ENCODE measurements at places on chromosomes 2 and 18.

DNA sequence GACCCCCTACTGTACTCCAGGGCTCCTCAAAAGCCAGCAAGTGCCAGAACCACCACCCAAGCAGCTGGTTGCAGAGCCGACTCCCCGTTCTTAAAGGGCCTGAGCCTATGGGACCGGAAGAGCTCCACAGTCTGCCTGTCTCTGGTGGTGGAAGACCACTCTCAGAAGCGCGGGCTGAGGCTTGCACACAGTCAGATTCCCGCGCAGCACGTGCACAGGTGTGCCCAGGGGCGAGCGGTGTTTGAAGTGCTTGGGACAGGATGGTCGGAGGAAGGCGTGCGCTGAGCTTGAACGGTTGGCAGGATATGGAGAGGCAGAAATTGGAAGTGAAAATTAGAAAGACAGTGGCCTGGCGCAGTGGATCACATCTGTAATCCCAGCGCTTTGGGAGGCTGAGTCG lies 64.8 kb downstream of the CYP26B1 start:
- no peak for DNase-seq

DNA sequence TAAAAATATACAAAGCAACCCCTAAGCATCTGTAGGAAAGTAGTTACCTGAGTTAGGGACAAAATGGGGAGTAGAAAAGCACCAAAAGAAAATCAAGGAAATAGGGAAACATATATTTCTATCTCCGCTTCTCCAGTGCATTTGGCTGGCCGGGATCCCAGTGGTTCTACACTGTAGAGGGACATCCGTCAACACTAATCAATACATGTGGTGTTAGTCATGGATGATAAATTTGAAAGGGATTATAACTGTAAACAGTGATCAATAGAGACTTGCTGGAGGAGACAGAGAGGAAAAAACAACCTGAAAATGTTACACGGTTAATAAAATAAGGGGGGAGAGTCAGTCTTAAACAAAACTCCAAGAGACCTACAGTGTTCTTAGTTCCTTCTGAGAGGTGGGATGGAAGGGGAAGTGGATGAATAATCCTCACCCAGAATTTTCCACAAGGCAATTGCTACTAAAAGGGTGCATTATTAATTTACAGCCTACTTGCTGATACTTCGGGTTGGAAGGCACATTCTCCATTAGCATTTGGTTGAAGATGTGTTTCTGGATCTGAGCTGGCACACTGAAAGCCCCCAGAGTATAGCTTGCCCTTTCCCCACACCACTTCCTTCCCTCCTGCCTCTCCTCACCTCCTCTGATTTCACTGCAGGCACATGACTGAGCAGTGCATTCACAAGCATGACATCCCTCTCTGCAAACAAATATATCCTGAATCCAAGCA lies 530.0 kb downstream of the BCL11A start:
- DNase-seq: no peak

DNA sequence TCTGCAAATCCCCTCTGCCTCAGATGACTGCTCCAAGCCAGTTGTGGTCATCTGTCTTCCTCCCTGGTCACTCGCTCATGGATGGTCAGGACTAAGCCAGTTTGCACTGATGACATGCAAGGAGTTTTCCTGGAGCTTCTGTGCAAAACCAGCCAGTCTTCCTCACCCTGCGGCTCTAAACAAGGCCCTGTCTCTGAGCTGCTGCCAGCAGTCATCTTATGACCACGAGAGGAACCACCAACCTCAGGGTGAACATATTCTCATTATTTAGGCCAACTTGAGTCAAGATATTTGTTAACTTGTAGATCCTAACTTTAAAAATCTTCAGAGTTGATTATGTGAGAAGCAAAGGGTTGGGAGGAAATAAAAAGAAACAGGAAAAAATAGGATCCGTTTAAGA lies 119.9 kb upstream of the CAB39 start:
- no peak for DNase-seq

DNA sequence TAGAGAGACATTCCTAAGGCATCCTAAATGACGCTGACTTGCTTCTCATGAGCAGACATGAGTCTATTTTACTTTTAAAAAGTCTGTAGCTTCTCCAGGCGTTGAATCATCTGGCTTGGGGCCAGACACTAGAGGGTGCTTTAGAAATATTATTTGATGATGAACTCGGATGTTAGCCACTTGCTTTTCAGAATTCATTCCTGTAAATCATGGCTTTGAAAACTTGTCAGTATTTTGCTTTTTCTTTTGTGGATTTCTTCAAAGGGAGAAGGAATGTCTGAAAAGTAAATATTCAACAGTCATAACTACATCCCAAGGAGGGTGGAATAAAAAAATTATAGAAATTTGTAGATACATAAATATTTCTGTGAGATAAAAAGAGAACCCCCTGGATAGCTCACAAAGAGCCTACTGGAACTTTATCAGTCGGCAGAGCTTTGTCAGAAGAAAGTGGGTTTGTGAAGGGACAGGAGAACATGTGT lies 370.8 kb downstream of the OSR1 start:
- peak; percentile 69 for DNase-seq

DNA sequence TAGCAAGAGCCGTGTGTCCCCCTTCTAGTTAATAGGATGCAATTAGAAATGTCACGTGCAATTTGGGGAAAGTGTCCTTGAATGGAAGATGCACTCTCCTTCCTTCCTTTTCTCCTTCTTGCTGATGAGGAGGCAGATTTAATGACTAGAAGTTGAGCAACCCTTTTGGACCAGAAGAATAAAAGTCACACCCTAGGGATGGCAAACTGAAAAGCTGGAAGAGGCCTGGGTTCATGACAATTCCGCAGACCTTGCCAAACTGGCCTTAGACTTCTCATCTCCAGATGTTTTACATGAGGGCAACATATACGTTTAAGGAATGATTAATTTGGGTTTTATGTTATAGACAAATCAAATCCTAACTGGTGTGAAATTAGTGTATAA lies 38.6 kb upstream of the NCOA1 start:
- peak; percentile 26 for DNase-seq

GRCh38 chr2:136024616-136025015 lies 39.2 kb upstream of the DARS1 start:
- DNase-seq: no peak

DNA sequence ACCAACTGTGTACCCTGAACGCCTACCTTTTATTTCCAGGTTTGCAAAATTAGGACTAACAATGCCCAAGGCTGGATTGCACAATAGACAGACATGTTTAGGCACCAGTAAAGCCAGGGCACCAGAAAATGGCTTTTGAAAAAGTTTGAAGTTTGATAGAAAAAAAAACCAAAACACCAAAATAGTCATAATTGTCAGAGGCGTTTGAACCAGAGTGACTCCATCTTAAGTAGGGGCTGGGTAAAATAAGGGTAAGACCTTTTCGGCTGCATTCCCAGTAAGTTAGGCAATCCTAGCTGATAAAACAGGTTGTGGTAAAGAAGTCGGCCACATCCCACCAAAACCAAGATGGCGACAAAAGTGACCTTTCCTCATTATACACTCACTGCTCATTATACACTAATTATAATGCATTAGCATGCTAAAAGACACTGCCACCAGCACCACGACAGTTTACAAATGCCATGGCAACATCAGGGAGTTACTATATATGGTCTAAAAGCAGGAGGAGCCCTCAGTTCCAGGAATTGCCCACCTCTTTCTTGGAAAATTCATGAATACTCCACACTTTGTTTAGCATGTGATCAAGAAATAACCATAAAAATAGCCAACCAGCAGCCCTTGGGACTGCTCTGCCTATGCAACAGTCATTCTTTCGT lies 105.1 kb upstream of the MSH2 start:
- no peak for DNase-seq

- no peak for DNase-seq
These were observed 58.4 kb downstream of the KCTD18 start for GRCh38 chr2:200451511-200451910.

DNA sequence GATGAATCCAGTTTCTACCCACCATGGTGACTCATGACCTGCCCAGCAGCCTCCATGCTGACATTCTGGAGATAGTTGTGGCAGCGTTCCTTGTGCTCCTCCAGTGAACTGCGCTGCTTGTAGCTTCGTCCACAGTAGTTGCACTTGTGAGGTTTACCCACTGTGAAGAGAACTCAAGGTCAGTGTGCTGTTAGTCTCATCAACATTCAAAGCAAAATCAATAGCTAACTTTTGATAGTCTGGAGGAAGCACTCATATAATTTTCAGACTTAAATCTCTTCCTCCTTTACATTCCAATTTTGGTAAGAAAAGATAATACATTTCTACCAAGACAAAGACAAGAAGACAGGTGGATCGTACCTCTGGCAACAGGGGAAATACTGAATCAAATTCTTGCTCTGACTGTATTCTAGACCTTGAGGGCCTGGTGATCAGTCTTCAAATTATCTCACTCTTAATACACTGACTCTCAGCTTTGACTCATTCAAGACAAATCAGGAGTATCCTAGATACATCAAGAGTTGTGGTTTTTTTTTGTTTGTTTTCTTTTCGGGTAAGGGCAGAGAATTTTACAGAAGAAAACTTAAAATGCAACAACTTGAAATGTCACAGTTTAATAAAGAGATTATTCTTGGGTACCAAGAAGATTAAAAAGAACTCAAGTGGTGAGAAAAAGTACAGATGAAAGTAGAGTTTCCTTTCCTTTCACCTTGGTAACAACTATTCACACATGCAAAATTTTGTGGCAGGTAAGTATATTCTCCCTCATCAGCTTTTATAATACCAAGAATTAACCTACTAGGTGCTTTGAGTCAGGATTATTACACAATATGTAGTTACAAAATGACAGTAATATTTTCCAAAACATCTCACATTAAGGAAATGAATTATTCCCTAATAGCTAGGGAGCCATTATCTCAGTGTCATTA lies 129.2 kb downstream of the IKZF2 start:
- DNase-seq: no peak

- DNase-seq: no peak
These were observed 64.3 kb upstream of the MAP4K3 start for GRCh38 chr2:39501412-39501811.

- DNase-seq: no peak
These were observed 266.5 kb downstream of the PTGR3 start for GRCh38 chr18:74942319-74942910.

GRCh38 chr2:86482034-86482433 lies 40.9 kb downstream of the KDM3A start:
- DNase-seq: no peak

- DNase-seq: no peak
These were observed 246.4 kb upstream of the BOD1L2 start for GRCh38 chr18:56900195-56901094.

DNA sequence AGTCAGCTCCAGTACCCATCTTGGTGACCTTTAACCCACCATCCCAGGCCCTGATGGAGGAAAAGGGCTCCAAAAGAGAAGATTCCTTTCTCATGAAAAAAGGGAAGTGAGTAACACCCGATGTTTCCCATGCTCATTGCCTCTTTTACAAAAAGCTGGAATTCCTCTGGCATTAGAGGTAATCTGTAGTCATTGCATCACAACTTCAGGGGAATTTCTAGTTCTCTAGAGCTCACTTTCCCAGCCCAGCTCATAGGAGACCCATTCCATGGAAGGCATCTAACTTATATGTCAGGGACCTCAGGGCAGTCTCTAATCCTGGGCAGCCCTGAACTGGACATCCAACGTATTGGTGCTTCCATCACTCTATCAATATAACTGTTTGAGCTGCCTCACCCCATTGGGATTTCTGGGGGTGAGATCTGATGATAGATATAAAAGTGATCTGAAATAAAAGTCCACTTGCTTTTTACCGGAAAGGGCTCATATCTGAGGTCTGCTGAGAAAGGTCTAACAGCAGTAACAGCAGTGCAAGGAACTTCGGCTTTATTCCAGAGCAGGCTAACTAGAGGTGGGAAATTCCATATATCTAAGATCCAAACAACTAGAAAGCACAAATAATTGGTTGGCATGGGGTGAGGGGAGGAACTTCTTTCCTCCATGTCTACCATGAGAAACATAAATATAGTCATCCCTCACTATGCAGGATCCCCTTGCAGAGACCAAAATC lies 106.1 kb downstream of the ETAA1 start:
- DNase-seq: no peak

- DNase-seq: no peak
These were observed 11.8 kb downstream of the ARHGAP15 start for GRCh38 chr2:143140864-143141661.

- no peak for DNase-seq
These were observed 411.6 kb upstream of the TCF4 start for GRCh38 chr18:55999641-56000040.

DNA sequence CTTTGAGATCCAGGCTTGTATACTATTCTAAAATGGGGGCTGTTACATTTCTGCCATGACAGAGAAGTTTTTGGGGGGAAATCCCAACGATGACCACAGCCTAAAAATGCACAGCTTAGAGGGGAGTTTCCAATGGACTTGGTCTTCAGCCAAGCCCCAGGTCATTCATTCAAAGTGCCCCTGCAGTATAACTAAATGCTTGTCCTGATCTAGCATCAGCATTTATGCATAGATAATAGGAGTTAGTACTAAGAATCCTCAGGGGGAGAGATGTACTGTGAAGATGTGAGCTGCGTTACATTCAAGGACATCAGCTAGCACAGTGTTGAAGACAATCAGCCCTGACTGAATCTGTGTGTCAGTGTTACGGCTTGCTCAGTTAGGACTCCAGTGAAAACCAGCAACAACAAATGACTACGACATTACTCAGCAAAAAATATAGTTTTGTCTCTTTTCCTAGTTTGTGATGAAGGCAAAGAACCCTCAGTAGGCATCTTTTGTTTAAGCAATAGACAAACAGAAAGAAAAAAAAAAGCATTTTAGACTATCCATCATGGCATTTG lies 160.9 kb downstream of the ZEB2 start:
- no peak for DNase-seq

DNA sequence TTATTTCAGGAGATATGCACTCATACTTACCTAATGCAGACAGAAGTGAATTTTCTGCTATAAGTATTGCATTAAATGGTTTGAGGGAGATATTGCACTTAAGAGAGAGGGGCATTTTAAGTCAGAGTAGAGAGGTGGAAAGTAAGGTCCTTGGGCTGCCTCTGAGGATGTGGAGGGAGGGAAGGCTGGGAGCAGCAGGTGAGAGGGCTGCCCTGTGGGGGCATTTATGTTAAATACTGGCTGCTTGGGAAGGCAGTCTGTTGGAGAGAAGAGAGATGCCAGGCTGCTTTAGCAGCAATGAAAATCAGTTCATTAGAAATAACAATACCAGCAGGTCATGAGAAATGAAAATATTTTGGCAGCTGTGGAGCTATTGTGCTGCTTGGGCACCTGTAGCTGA lies 576.2 kb upstream of the HS6ST1 start:
- DNase-seq: no peak

DNA sequence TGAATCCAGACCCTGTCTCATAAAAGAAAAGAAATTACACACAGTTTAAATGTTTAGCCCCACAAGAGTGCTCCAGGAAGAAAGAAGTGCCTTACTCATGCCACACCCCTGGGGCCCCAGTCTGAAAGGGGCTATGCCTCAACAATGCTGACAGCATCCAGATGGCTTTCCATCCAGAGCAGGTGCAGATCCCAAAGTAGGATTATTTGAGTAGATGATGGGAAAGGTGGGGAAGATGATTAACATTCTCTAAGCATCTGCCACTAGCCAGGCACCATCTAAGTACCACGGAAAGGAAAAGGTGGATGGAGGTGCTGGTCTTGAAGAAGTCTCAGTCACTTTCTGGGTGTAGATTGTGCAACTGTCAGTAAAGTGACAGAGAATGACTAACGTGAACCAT lies 16.3 kb downstream of the DPYSL5 start:
- DNase-seq: no peak

Data from colonic mucosa (tissue), 4 donors.